Esophagus mucosa (tissue), 1 donor: ENCODE measurements at places on chromosomes 6 and 20. TPM values are rescaled to one million over a fixed set of nuclear protein-coding genes. Genes with fewer than 3 reads are reported as not detected.
A peak's percentile ranks its signal among the peaks of the same experiment; 100 is the strongest.

The BPI gene
- total RNA-seq: not detected

The NNAT gene
- total RNA-seq: 0.28 TPM

The AIF1 gene
- total RNA-seq: 3.3 TPM

The PGC gene
- total RNA-seq: not detected

The ADGRF5 gene
- total RNA-seq: 2.5 TPM

The FRMD1 gene
- not detected for total RNA-seq

The COL10A1 gene
- not detected for total RNA-seq

The BANF2 gene
- not detected for total RNA-seq

The DLL1 gene
- total RNA-seq: 10.4 TPM

The CCN2 gene
- total RNA-seq: 1.8 TPM

DNA sequence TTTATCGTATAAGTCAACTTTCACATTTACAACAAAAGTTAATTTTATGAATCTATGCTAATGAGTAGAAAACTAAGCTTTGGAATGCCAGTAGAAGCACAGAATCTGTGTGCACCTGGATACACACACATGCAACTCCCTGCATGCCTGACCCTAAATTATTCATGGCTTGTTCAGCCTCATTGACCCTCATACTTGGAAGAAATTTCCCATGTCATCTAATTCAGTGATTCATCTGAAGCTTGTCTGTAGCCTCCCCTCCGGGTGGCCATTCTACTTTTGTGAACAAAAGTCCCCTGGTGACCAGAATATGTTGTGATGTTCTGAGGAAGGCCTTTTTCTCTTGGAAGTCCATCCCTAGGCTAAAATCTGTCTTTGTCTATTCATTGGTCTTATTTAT, 1078.4 kb downstream of the KIF16B start:
- no peak for ATAC-seq

- no peak for ATAC-seq
These were observed 41.3 kb upstream of the PLCB4 start for GRCh38 chr20:9027626-9028025.

DNA sequence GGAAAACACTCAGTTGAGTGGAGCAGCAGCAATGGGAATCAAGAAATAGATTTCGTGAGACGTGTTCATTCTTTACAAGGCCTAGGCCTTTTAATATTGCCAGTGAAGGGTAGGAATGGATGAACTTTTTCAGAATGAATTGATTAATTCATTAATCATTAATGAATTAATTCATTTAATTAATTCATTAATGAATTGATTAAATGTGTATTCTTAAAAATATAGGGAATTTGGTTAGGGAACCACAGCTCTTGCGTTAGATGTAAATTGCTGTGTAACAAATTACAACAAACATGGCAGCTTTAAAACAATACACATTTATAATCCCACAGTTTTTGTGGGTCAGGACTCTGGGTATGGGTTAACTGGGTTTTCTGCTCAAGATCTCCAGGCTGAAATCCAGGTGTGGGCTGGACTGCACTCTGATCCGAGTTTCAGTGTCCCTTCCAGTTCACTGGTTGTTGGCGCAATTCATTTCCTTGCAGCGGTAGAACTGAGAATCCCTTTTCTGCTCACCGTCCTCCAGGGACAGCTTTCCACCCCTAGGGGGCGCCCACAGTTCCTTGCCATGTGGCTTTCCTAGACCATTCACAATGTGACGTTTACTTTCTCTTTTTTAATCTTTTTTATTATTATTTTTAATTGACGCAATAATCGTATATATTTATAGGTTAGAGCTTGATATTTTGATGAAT, 32.8 kb upstream of the BCAS1 start:
- ATAC-seq: peak; percentile 48

DNA sequence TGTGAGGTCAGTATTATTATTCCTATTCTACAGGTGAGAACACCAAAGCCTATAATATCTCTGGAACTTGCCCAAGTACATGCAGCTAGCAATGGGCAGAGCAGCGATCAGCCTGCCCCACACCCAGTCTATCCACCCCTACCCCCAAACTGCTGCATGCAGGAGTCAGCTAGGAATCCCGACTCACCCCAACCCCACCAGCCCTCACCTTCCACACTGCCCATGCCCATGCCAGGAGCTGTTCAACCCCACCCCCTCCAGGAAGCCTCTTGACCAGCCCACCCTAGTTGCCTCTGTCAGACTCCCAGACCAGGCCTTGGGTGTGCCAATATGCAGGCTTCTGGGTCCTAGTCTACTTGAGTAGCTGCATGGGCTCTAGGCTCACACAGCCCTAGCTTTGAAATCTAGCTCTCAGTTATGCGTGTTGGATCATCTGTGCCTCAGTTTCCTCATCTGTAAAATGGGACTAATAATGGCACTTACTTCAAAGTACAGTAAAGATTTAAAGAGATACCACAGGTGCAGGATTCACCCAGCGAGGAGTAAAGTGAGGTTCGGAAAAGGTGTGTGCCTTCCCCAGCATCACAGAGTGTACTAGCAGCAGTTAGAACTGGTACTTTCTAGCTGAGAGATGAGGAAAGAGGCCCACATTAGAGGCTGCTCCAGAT, 173.2 kb downstream of the VEGFA start:
- ATAC-seq: peak; percentile 7

- no peak for ATAC-seq
These were observed 14.7 kb downstream of the UBE2V1 start for GRCh38 chr20:50098259-50098658.

DNA sequence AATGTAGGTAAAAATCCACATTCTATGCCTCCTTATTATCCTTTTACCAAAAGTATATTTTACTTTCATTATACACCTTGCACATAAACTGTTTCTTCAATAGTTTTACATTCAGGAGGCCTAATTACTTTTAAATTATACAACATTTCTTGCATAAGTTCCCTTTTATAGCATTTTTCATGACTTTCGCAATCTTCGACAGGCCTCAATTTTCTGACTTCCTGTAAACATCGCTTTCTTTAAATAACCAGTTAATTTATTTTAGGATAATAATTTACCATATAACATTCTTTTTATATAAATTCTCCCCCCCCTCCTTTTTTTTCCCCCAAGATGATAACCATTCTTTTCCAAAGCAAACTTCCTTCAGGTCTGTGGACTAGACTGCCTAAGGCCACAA, 9.2 kb downstream of the SLC35A1 start:
- no peak for ATAC-seq

GRCh38 chr6:169639653-169640278, 62.1 kb downstream of the WDR27 start:
- ATAC-seq: peak; percentile 11

DNA sequence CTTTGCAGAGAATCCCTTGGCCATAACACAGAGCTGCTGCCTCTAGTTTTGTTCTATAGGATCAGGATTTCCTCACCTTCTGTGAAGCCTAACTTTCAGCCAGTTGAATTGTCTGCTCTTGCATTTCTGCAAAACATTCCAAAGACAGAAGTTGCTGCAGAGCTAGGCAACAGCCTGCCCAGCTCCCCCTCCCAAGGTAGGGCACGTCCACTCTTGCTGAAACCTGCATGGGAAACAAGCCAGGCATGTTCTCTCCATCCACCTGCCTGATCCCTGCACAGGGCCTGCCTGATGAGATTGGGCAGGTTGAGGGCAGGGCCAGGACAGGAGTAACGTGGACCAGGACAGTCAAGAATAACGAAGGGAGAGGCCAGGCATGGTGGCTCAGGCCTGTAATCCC, 58.9 kb upstream of the NAA20 start:
- ATAC-seq: peak; percentile 95

GRCh38 chr6:20629509-20629908, 95.3 kb downstream of the CDKAL1 start:
- ATAC-seq: no peak

- ATAC-seq: peak; percentile 97
These were observed 21.9 kb downstream of the ECT2L start for GRCh38 chr6:138817799-138818198.

DNA sequence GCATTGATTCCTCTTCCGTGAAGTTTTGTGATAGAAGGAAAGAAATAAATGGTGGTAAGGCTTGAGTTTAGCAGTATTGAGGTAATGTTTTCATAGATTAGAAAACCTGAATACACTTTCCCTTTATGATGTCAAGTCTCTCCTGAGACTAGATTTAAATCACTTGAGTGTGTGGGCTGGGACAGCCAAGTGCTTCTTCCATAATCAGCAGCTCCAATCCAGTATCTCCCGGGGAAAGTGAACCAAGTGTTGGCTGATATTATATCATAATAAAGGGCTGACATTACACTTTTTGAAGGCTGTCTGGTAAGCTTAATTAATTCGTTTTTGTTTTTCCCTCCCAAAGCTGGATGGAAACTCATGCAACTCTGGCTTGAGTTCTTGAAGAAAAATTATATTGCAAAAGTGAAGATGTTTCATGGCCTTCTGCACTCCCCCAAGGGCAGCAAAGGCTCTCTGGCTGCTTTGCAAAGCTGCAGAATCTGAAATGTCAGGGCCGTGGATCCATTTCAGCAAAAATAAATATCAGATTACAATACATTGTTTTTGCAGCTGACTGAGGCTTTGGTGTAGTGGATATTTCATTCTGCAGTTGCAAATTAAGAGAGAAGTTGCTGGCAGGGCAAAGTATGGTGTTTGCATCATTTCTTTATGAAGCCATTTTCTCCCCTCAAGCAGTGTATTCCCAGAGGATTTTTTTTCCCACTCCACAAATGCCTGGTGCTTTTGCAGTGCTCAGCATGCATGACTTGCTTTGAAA, 101.2 kb downstream of the MKKS start:
- ATAC-seq: no peak

GRCh38 chr20:51510936-51511605, 31.4 kb downstream of the NFATC2 start:
- no peak for ATAC-seq

DNA sequence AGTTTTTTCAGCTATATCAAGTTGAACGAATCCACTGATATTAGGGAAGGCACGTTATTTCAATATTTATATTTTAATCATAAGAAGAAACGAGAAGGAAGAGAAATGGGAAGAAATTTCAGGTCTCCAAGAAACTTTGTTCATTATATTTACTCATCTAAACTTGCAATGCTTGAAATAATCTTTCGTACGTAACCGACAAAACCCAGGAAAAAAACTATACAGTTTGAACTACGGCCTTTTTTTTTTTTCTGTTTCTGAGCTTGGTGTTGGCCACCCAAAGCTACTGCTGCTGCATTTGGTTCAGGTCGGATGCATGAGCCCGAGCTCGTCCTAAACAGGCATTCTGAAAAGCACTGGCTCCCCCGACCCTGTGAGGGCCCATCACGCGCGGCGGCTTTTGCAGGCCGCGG, 548 bp downstream of the PERP start:
- no peak for ATAC-seq

- no peak for ATAC-seq
These were observed 31.1 kb upstream of the BLCAP start for GRCh38 chr20:37558779-37559178.

- peak; percentile 32 for ATAC-seq
These were observed 69.5 kb downstream of the PREX1 start for GRCh38 chr20:48758206-48758820.

GRCh38 chr20:35602851-35603495, 12.7 kb upstream of the SPAG4 start:
- ATAC-seq: no peak

DNA sequence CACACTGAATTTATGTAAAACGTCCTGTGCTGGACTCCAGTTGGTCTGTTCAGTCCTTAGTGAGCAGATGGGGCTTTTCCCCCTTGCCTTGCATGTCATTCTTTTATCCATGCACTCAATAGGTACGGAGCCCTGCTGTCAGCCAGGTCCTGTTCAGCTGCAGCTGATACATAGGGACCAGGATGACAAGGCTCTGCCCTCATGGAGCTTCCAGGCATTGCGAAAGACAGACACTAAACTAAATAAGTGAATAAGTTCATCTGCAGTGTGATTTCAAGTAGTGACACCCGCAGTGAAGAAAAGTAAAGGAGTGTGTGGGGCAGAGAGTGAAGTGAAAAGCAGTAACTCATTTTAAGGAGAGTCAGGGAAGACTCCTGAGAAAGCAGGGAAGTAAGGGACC, 324.2 kb downstream of the NRN1 start:
- ATAC-seq: no peak

DNA sequence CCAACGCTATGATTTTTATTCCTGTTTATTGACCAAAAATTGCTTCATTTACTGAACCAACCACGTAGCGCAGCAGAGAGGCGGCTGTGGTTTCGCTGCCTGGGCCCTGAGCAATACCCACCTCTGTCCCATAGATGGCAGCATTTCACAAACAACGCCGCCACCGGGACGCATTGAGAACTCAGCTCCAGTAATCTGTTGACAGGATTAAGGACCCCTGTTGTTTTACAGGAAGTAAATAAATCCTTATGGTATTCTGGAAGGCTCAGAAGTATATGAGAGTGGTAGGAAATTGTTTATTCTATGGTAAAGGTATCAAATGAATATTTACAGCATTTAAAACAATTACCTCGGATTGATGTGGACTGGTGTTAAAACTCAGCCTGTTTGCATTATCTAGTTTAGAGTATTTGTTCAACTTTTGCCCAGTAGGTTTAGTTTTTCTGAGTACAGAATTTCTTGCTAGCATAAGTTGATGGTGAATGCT, 547.9 kb upstream of the SLC35B3 start:
- ATAC-seq: peak; percentile 91

DNA sequence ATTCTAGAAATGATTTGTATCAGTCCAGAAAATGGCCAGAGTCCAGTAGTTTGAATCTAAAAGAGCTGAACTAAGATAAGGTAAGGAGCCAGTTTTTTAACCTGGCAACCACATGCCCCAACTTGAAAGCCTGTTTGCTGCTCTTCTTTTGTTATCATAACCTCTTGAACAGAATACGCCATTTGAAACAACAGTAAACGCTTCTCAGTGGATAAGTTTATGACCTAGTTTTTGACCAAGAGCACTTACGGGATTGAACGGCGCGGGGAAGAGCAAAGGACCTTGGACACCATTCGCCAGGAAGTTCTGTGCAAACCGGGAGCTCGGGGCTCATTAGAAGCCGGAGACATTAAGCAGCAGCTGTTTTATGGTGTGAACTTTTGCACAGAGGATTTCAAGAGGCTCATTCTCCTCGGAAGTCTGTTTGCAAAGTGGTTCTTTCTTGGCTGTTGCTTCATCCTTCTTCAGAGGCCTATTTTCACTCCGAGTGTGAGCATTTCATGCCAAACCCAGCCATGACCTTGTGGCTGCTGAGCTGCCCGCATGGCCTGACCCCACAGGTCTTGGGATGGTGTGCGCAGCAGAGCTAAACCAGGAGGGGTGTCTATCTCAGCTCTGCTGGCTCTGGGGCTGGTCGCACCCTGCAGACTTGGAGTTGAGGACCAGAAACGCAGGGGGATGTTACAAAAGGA, 215.1 kb downstream of the SOX4 start:
- ATAC-seq: no peak

- peak; percentile 41 for ATAC-seq
These were observed 2.9 kb downstream of the EEF1A2 start for GRCh38 chr20:63495741-63496595.
